ENCODE measurements at places on chromosomes 7 and 10. TPM values are rescaled to one million over a fixed set of nuclear protein-coding genes. Genes with fewer than 3 reads are reported as not detected.

GRCh38 chr7:101200504-101200861, 353 bp downstream of the MOGAT3 start:
- DNase-seq = no peak

- no peak for DNase-seq
Observed at GRCh38 chr7:108417926-108418325, 38.3 kb downstream of the NRCAM start.

- no peak for DNase-seq
Observed at GRCh38 chr7:99039384-99039891, 104.5 kb downstream of the SMURF1 start.

DNA sequence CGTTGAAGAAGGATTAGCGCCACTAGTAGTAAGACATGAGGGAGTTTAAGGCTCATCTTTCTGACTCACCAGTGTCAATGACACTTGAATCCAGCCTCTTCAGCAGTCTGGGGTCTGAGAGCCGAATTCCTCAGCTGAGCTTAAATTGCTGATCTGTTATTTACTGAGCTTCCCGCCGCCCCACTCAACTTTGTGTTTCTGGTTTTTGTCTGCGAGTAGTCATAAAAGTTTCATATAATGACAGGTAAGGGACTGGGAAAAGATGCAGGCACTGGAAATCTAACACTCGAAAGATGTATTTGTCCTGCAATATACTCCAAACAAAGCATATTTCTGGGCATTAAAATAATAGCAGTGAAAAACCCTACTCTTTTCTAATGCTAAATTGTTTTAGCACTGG, 51.2 kb upstream of the RELN start:
- DNase-seq = no peak

GRCh38 chr10:73248259-73248724, 1.2 kb upstream of the DNAJC9 start:
- no peak for DNase-seq

- no peak for DNase-seq
Observed at GRCh38 chr7:11373546-11374142, 400.0 kb downstream of the PHF14 start.

- DNase-seq = no peak
Observed at GRCh38 chr7:141074162-141074991, 513 bp downstream of the TMEM178B start.

- peak; percentile 53 for DNase-seq
Observed at GRCh38 chr7:128841921-128842673, 11.9 kb downstream of the FLNC start.

DNA sequence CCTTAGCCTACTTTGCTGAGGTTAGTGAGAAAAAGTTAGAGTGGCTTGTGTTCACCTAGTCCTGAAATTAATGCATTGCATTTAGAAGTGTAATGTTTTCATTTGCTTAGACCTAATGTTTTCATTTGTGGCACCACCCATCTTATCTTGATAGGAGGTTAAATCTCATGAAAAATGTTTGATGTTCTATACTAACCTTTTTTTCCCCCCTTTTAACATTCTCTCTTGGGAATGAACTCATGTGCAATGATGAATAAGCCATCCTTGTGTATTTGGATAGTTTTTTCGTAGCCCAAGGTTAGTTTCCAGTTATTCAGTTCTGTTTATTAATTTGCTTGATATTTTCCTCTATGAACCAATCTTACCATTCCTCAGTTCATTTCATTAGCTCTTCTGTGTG, 2.8 kb downstream of the FHIP2A start:
- no peak for DNase-seq

- DNase-seq = no peak
Observed at GRCh38 chr10:101941871-101942270, 98.3 kb upstream of the KCNIP2 start.

DNA sequence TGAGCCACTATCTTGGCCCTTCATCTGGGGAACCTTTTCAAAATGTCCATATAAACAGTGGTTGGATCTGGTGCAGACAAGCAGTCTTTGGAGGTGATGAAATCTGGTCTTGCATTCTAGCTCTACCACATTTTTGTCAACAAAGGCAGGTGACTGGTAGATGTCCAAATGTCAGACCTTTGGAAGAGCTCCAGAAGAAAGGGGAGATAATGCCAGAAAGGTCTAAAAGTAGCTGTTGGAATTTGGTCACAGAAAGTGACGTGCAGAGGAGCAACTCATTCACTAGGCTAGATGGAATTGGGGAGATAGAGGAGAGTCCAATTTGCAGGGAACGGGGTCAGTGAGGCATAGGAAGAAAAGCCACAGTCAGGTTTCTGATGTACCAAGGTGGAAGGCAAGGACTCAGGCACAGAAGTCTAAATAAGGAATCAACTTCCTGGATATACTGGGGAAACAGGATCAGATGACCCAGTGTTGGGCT, 36.4 kb upstream of the WAC start:
- DNase-seq = no peak

DNA sequence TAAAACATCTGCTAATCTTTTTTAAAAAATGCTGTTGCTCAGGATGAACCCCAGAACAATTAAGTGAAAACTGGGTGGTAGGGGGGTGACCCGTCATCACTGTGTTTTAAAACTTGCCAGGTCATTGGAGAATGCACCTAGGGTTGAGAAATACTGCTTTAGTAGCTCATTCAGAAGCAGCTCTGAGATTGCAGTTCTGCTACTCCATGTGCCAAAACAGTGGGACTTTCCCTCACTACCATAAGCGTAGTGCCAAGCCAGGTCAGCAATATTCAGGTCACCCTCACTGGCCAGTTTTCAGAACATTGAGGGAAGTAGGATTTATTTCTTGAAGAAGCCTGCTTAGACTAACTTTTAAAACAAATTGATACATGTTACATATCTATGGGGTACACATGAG, 5.2 kb downstream of the STEAP2 start:
- DNase-seq = no peak

DNA sequence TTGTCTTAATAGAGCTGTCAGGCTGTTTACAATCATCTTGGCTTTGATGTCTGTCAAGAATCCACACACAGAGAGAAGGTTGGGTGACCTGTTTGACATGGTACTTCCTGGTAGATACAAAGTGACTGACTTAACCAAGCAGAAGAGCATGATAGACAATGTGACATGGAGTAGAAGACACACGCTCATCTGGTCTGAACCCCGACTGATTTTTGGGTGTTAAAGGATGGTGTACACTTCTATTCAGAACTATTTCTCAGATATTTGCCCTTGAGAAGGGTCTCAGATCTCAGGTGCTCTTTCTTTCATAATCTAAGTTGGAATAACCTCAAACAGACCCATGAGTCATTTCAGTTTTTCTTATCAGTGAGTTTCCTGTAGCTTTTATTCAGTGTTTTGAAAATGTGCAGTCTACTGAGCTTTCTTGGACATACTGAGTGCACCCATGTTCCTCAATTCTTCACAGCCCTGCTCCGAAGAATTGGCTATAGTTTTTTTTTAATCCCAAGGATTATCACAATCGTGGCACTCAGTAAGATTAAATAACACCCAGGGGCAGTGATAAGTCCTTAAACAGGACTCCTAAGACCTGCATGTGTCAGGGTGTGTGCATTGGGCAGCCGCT, 46.4 kb upstream of the NXPH1 start:
- no peak for DNase-seq

GRCh38 chr7:34062826-34063225, 157.5 kb downstream of the BMPER start:
- DNase-seq = no peak

DNA sequence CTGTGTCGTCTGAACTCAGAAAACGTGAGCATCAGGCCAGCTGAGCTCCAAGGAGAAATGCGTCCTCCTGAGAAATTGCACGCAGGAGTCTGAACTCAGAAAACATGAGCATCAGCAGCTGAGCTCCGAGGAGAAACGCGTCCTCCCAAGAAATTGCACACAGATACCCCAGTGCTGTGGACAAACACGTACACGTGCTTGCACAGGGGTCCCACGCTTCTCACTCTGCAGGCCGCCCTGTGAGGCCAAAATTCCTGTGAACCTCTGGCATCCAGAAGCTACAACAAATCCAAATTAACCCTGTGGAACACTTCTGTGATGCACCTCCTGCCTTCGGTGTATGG, 133.8 kb downstream of the WDR37 start:
- DNase-seq = no peak

DNA sequence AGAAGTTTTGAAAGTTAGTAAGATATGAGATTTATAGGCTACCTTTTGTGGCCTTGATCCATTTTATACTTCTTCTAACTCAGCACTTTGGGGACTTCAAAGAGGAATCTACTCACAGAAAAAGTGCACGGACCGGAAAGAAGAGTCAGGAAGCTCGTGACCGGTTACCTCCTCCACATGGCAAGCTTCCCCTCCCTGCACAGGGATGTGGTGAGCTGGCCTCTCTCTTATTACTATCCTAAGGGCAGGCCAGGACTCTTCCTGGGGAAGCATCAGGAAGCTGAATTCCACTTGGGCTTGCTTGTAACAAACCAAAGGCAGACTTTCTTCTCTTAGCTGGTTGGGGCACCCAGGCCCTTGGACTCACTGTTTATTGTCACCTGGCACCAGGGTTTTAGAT, 170.8 kb upstream of the GLI3 start:
- no peak for DNase-seq

GRCh38 chr7:70600993-70601392, 531.0 kb upstream of the GALNT17 start:
- DNase-seq = no peak

GRCh38 chr7:128166603-128167041, 74.5 kb upstream of the LEP start:
- no peak for DNase-seq

DNA sequence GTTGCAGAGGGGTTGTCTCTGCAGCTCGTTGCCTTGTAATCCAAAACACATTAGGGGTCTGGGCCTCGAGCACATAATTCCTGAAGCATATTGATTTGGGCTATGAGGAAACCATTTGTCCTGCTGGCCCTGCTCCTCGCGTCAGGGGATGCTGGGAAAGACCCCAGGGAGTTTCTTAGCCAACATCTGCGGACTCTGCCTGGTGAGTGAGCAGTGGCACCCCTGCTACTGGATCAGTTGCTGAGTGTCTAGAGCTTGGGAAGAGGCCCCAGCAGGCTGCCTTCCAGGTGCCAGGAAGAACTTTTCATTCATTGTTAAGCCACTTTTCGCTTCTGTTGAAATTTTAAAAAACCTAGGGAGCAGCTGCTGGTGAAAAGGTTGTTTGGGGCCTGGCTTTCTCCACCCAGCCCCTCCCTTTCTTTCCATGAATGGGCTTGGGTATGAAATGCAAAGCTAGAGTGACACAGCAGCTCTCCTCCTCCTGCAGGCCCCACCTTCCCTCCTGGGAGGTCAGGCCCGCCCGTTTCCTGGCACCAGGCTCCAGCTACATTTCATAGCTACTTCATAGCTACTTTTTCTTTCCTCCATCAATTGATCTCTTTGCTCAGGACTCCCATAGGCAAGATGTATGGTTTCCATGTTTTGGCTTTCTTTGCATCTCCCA, 26.8 kb downstream of the TACR2 start:
- no peak for DNase-seq

GRCh38 chr10:87973635-87974034, 110.2 kb downstream of the PTEN start:
- no peak for DNase-seq

DNA sequence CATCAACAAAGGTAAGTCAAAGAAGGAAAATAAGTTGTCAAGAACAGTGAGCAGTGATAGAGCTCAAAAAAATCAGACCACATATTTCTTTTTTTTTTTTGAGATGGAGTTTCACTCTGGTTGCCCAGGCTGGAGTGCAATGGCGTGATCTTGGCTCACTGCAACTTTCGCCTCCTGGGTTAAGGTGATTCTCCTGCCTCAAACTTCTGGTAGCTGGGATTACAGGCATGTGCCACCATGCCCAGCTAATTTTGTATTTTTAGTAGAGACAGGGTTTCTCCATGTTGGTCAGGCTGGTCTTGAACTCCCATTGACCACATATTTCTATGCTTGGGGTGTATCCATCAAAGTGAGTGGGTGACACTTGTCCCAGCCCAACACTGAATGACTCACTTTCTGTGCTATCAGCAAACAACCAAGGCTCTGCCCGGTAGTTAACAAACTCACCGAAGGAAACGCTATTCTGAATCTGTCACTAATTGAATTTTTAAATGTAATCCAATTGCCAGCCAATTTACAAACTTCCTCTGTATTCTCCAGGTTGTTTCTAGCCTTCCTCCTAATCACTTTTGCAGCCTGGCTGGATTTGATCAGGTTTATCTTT, 19.6 kb upstream of the SMNDC1 start:
- DNase-seq = no peak

DNA sequence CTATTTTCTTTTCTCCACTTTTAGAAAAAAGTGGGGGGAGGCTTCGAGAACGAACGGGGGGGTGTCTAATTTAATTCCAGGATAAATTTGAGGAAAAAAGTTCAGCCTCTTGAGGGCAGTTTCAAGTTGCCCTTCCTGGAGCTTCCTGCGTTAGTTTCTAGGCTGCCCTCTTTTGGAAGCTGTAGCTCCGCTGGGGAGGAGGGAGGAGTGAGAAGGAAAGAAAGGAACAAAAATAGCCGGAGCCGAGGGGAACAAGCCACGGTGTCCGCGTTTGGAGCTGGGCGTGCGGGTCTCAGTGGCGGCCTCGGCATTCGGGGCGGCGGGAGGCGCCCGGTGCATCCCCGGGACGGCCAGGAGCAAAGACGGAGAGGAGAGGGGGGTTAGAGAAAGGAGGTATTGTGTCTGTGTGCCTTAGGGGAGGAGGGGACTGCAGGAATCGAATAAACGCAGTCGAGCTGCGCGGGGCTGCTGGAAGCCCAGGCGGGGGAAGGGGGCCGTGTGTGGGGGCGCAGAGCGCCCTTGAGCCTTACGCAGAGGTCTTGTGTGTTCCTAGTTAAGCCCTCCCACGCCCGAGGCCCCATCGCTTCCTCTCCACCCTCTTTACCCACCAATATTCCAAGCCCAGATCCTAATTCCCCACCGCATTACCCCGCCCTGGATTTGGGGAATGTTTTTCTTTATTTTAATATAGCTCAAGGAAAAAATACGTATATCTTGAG, 2.0 kb upstream of the TNRC18 start:
- peak; percentile 69 for DNase-seq

Gene AFAP1L2
- 42.6 TPM for total RNA-seq

Gene VWA2
- not detected for total RNA-seq

Gene CALML5
- total RNA-seq = not detected

Gene KBTBD2
- 32.9 TPM for total RNA-seq

Gene NAT16
- total RNA-seq = not detected

Gene FKBP6
- not detected for total RNA-seq

Gene TFEC
- 3.0 TPM for total RNA-seq

Gene EGR2
- total RNA-seq = not detected

Gene IFIT3
- not detected for total RNA-seq
